ENCODE measurements at places on chromosomes 5 and 9.

DNA sequence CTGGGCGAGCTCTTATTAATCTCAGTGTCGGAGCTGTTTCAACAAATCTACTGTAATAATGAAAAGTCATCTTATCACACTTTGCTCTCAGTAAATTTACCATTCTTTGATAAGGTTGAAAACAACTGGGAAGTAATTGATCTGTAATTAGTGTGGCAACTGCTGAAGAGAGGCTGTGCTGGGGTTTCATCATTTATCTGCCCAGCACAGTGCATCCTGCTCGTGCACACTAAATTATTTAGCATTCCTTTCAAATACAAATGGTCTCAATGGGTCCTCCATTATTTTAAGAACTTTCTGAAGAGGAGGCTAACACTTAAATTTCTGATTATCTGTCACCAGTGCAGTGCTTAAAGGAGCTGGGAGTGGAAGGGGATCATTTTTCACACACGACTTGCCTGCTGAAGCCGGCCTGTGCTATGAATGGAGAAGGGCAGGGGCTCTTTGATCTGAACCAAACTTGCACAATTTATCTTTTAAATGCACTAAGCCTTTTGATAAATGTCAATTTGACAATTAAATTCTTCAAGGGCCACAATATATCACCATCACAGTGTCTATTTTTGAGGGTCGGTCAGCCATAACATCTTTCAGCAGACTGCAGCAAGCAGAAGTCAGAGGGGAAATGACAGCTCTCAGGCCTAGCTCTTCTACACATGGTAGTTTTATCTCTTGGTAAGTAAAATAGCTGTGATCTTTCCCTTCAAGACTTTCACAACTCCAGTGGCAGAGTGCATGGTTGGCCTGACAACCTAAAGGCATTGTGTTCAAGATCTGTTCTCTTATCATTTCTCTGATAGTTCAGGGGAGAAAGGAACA lies 106.4 kb upstream of the EFNA5 start:
- no peak for DNase-seq

- no peak for DNase-seq
These were observed 152.4 kb downstream of the DOCK2 start for GRCh38 chr5:169789417-169789940.

GRCh38 chr5:76697670-76698069 lies 18.3 kb upstream of the F2R start:
- no peak for DNase-seq

- DNase-seq, result peak; percentile 33
These were observed 75.0 kb downstream of the TNC start for GRCh38 chr9:115042781-115043509.

GRCh38 chr5:169785771-169786618 lies 148.9 kb downstream of the DOCK2 start:
- no peak for DNase-seq

- no peak for DNase-seq
These were observed 56.4 kb downstream of the KIF4B start for GRCh38 chr5:155069961-155070360.

DNA sequence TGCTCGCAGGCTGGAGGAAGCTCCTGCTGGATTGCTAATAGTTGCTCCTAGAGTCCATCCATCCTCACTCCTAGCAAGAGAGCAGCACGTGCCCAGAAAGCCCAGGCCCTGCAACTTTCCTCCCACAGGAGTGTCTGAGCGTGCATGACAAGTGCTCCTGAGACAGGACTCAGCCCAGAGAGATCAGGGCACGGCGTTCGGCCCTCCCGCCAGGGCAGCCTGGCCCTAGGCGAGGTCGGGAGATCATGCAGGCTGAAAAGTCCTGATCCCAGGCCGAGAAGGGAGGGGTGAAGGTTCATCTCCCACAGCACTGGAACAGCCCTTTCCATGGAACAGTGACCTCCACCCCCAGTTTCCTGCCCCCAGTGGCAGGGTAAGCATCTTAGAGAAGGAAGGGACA lies 94.8 kb downstream of the ROR2 start:
- no peak for DNase-seq

DNA sequence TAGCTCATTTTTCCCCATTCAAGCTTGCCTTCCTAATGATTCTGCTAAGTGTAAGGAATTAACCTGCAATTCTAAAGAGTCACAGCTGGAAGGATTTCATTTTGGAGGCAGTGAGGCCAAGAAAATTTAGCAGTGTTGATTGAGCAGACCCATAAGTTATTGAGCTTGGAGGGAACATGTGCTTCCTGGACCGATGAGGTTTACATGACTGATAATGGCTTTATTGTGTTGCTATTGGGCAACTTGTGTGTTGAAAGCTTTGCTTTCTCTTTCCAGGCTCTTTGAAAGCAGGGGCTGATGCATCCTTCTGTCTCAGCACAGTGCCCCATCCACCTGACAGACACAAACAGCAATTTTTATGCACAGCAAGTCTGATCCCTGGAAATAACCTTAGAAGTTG lies 398.9 kb upstream of the PCSK5 start:
- DNase-seq, result no peak
